M059J (cell line): ENCODE measurements at places on chromosomes 1 and 21. TPM values are rescaled to one million over a fixed set of nuclear protein-coding genes. Genes with fewer than 3 reads are reported as not detected.

GALNT2 gene
- 39.0 and 65.1 TPM in 2 replicates for total RNA-seq

CFHR5 gene
- not detected in 2 replicates for total RNA-seq

- DNase-seq = peak; percentile 41
These were observed 24.4 kb upstream of the CLDN14 start for GRCh38 chr21:36504067-36505058.

HMCN1 gene
- total RNA-seq = 1.6 and 2.1 TPM in 2 replicates

GRCh38 chr21:26686278-26686677 is 113.2 kb upstream of the CYYR1 start:
- peak; percentile 41 for DNase-seq

DNA sequence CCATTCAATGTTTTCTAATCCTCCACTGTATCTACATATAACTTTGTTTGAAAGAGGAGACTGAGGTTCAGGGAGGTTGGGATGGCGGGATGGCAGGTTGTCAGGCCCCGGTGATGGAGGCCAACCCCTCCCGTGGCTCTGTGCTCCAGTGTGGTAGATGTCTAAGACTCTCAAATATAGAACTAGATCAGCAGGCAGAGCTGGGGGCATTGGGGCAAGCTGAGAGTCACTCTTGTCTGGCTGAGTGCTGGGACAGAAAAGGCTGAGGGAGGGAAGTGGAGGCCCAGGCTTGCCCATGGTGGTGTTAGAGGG is 1.7 kb downstream of the IL6R start:
- DNase-seq = no peak

GRCh38 chr1:49106445-49106844 is 329.8 kb upstream of the BEND5 start:
- no peak for DNase-seq

DNA sequence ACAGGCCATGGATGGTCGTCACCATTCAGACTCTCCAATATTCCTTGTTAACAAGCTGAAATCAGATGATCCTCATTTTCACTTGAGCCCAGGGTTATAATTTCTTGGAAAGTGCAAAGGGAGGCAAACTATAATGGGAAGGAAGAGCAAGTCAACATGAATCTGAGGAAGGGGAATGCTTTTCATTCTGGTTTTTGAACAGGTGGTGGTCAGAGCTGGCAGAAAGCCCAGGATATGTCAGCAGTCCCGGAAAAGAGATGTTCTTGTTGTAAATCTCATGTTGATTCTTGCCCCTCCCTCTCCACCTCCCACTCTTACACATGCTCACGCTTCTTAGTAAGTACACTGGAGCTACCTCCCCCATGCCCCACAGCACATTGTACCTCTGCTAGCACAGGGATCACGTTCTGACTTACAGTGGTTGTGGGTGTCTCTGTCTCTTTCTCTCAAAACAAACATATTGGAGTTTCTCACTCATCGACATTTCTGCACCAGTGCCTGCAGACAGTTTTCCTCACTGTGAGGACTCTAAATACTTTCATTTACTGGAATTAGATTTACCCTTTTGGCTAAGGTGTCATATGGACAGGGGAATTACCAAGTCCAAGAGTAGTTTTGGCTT is 77.6 kb downstream of the XCL2 start:
- peak; percentile 92 for DNase-seq

- no peak for DNase-seq
These were observed 716 bp upstream of the HPDL start for GRCh38 chr1:45325851-45326506.
